ENCODE measurements at places on chromosomes 1 and 21.

DNA sequence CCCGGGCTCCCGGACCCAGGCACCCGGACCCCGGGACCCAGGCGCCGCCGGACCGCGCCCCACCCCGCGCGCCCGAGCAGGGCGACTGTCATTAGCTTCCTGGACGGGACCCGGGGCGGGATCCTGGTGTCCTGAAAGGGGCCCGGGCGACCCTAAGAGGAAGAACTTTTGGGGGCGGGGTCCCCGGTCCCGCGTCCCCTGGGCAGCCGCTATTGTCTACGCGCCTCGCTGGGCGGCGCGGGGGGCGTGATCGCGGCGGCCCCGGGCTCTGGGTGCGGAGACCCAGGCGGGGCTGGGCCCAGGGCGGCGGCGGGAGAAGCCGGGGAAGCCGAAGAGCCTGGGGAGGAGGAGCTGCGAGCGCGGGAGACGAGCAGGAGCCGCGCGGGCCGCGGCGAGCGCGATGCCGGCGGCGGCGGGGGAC lies 465 bp downstream of the HUNK start:
- H3K27me3 ChIP-seq, result peaks cover 12% of the 10 kb centered on the region
- peaks cover 12% of the 10 kb centered on the region for H3K4me1 ChIP-seq
- no peak for DNase-seq

GRCh38 chr21:40829791-40830190 lies 17.2 kb downstream of the DSCAM start:
- no peaks in the 10 kb centered on the region for H3K36me3 ChIP-seq
- no peak for DNase-seq
- H3K27me3 ChIP-seq, result no peaks in the 10 kb centered on the region
- H3K27ac ChIP-seq, result no peak overlapping the region
- H3K4me1 ChIP-seq, result no peaks in the 10 kb centered on the region

DNA sequence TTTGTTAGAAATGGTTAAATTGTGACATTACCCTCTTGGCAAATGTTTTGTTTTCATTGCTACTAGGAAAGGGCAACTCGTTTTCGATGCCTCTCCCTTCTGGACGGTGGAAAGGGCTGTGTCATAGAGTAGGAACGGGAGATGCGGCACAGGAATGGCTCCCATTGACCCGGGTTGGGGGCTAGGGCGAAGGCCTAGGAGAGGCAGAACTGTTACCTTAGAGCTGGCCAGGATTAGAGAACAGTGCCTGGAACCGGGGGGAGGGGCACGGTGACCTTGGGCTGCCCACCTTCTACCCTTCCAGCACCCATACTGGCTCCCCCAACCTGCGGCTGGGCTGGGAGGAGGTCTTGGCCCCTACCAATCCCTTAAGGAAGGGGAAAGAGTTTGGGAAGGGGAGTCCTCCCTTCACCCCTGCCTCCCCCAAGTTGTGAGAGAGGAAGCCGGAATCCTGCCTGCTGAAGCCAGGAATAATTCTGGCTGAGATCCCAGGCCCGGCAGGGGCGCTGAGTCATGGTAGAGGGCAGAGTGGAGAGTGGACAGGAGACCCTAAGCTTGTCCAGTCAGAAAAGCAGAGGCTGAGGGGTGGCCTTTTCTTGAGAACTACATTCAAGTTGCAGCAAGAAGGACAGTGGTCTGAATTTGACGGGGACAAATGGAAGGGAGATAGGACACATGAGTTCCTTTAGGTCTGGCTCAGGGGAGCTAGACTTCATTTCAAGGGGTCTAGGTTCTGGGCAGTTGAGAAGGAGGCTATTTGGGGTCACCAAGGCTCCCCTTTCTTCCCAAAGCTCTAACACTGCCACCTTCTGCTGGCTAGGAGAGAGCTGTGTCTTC lies 8.2 kb downstream of the LMNA start:
- no peaks in the 10 kb centered on the region for H3K27me3 ChIP-seq
- peak; percentile 93 for DNase-seq
- H3K36me3 ChIP-seq, result no peaks in the 10 kb centered on the region
- H3K27ac ChIP-seq, result peak overlapping the region; percentile 99
- peaks cover 96% of the 10 kb centered on the region for H3K4me1 ChIP-seq

DNA sequence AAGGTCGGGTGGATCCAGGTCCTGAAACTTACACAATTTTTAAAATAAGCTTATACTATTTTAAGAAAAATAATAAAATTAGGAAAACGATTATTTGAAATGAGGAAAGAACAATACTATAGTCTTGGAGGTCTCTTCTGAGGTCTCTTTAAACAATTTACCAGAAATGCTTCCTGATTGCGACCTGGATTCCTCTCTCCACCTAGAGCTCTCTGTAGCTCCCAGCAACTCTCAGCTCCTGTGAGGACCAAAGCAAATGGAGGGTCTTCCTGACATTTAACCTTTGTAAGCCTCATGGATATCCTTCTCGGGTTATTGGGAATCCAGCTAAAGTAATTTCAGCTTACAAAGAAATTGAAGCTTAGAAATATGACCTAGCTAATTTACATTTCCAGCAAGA lies 886 bp downstream of the BTBD8 start:
- H3K36me3 ChIP-seq, result no peaks in the 10 kb centered on the region
- peaks cover 8% of the 10 kb centered on the region for H3K4me1 ChIP-seq
- H3K27me3 ChIP-seq, result no peaks in the 10 kb centered on the region
- peak overlapping the region; percentile 91 for H3K4me3 ChIP-seq
- H3K27ac ChIP-seq, result no peak overlapping the region

Measured in adrenal gland (tissue), 19 donors.